Activated naive CD4-positive, alpha-beta T cell treated with anti-CD3 and anti-CD28 coated beads, Interleukin-2, amount 10 ng/mL, durations not matched to agents 7 days and 5 days (primary cell): ENCODE measurements at places on chromosomes 2 and 18.

- DNase-seq = no peak
Observed at GRCh38 chr2:8392098-8392866, 289.6 kb upstream of the ID2 start.

- DNase-seq = no peak
Observed at GRCh38 chr2:39689272-39689841, 23.6 kb downstream of the TMEM178A start.

DNA sequence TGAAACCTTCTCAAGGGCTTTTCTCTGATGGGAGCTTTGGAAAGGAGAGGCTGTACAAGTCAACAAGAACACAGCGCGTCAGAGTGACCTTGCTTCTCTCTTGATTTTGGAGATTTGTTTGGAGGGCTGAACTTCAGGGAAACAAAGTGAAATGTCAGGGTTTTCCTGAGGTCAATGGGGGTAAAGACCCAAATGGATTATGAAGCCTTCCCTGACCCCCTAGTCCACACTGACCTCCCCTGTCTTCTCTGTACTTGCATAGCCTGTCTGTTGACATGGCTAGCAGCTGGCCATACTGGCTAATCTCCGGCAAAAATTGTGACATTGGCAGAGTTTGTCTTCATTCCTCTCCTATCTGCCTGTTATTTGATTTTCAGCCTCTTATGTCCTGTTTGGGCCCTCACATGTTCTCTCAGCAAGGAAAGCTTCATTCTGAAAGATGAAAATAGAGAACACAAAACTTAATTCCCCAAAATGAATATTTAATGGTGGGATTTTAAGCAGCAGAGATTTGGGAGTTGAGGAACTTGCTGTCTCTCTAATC is 149.3 kb upstream of the HAAO start:
- no peak for DNase-seq

DNA sequence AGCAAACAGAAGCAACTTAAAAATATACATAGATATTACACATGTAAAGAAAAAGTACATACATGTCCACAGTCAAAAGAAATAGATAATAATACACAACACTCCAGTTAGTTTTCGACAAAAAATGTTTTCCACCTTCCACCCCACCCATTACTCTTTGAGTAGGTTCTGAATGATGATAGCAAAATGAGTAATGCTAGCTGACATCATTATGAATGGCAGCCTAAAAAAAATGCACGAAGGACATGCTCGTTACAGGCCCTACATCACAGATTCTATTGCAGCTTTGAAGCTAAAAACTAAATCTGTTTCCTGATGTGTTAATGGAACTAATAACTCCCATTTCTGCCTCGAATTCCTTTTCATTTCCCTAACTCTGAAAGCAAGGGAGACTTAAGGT is 578.7 kb upstream of the NETO1 start:
- no peak for DNase-seq

GRCh38 chr18:64202210-64202836 is 53.4 kb upstream of the LINC00305 start:
- DNase-seq = no peak

DNA sequence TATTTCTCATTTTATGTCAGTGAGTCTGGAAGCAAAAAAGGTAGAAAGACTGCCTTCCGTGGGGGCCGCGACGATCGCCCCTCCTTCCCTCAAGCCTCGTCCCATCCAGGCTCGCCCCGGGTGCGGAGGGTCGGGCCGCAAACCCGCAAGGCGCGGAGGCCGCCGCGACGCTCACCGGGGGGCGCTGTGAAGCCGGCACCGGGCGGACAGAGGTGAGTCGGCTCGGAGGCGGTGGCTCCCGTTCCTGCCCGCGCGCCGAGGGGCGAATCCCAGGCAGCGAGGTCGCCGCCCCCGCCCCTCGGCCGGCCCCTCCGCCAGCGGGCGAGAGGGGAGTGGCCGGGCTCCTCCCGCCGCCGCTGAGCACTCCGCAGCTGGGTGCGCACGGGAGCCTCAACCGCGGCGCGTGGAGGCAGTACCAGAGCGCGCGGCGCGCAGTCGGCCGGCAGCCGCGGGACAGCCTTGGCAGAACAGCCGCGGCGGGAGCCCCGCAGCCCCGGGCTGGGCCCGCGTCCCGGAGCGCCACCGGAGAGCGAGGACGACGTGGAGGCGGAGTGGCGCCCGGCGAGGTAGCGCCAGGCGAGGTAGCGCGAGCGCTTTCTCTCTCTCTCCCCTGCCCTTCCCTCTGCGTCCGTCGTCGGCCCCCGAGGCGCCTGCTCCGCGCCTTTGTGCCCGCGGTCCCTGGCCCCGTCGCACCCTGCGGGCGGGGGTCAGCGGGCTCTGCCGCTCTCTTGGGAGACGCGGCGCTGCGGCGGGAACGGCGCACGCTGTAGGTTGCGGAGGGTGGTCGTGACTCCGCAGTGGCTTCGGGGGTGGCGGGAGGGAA is at the start of gene MYO1B:
TSS of gene MYO1B (plus strand) at position 359 of the 823 bp plus-strand sequence. CDS start 31,492 bp downstream, outside the sequence.
- DNase-seq = peak; percentile 64

DNA sequence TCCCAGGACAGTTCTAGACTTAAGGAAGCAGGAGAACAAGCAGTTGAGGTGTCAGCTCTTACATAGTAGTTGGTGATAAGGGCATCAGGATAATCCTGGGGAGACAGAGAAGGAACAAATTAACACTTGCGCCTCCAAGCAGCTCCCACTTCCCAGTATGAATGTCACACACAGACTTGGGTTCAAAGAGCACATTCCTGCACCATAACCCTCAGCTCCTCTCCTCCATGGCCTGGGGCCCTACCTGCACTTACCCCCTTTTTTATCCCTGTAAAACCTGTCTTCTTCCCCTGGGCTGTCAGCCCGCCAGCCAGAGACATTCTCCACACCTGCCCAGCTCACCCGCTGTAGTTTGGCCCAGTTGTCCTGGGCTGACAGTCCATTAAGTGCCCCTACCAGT is 3.9 kb upstream of the UCN start:
- DNase-seq = no peak

GRCh38 chr2:237695201-237695780 is 67.9 kb downstream of the LRRFIP1 start:
- DNase-seq = peak; percentile 54

DNA sequence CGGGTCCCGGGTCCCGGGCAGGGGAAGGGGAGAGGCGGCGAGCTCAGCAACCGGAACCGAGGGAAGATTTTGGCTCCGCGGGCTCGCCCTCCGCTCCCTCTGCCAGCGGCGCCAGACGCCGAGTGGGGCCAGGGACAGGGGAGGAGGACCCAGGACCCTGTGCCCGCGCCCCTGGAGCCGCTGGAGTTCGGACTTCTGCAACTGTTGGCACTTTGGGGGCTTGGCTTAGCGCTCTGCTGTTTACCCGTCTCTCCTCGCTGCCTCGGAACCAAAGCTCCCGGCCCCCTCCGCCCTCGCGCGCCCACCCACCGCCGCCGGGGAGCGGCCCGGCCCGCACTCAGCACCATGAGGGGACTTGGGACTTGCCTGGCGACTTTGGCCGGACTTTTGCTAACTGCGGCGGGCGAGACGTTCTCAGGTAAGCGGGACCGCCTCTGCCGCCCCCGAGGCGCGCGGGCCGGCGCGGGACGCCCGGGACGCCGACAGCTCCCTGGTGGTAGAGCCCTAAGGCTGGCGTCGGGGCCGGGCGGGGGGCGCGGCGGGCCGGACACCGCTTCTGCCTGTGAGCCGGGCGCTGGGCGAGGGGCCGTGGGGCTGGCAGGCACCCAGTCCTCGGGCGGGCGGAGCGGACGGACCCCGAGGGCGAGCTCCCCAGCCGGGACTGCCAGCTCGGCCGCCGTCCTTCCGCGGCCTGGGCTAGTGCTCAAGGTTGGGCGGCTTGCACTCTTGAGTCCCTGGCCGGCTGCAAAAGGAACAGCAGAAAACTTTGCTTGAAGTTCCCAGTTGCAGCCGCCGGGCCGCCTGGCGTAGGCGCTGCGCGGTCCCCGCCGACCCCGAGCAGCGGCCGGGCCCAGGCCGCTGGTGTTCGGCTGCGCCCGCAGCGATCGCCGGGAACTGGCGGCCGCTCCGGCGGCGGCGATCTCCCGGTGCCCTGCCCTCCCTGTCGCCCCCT is 634 bp downstream of the PTPRM start:
- DNase-seq = peak; percentile 21

DNA sequence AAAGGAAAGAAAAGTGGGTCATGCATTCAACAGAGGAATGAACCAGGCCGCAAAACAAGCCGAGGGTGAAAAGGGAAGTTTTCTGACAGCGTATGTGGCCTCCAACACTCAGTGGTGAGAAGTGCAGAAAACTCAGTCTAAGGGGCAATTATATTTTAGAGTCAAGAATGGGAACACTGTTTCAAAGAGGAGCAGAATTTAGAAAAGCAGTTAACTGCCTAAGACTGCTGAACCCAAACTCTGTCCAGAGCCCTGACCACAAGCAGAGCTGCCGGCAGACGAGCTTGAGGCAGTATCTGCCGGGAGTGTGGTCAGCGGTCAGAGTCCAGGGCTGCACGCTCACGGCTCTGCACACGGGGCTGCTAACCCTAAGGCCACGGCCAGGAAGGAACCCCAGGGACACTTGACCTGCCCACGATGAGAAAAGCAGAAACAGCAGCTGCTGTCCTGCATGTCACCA is 347.0 kb upstream of the ID2 start:
- DNase-seq = no peak

GRCh38 chr2:98710734-98711133 is 20.2 kb downstream of the MGAT4A start:
- no peak for DNase-seq

GRCh38 chr18:36321658-36322407 is 24.3 kb downstream of the FHOD3 start:
- no peak for DNase-seq

DNA sequence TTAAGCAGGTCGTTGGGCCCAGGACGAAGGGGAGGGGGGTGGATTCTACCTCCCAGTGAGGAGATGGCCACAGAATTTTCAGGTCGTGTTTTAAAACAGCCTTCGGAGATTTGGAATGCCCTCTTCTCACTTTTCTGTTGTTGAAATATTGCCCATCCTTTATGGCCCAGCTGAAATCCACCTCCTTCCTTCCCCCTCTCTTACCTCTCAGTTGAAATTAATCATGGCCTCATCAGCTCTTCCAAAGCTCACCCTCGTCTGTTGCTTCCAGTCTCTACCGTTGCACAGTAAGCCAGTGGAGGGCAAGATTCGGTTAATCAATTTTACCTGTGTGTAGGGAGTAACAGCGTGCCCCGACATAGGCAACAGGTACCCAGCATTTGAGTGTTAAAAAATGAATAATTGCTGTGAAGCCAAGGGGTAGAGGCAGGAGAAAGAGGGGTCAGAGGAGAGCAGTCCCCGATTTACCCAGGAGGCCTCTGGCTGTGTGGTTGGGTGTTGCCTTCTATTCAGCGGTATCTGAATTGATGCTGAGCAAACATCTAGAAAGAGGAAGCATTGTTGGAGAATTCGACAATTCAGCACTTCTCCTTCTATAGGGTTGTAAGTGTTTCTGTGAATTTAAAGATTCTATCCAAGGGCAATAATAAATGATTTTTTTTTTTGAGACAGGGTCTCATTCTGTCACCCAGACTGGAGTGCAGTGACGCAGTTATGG is 8.6 kb upstream of the PDIA6 start:
- DNase-seq = no peak

GRCh38 chr18:10465174-10465939 is 10.9 kb downstream of the APCDD1 start:
- DNase-seq = no peak

GRCh38 chr2:127504552-127505430 is 21.5 kb downstream of the IWS1 start:
- no peak for DNase-seq

DNA sequence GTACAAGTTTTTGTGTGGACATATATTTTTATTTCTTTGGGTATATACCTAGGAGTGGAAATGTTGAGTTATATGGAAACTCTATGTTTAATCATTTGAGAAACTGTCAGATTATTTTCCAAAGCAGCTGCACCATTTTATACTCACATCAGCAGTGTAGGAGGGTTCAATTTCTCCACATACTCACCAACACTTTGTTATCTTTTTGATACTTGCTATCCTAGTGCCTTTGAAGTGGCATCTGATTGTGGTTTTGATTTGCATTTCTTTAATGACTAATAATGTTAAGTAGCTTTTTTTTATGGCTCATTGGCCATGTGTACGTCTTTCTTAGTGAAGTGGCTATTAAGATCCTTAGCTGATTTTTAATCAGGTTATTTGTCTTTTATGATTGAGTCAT is 64.7 kb upstream of the SLC8A1 start:
- no peak for DNase-seq

DNA sequence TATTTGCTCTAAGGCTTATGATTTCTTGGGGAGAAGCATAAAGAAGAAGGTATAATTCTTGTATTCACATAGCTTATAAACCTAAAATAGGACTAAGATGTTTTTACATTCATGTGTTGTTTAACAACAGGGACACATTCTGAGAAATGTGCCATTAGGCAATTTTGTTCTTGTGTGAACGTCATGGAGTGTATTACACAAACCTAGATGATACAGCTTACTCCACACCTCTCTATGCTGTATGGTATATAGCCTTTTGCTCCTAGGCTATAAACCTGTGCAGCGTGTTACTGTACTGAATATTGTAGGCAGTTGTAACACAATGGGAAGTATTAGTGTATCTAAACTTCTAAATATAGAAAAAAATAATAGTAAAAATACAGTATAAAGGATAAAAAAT is 92.1 kb downstream of the PHLPP1 start:
- no peak for DNase-seq

DNA sequence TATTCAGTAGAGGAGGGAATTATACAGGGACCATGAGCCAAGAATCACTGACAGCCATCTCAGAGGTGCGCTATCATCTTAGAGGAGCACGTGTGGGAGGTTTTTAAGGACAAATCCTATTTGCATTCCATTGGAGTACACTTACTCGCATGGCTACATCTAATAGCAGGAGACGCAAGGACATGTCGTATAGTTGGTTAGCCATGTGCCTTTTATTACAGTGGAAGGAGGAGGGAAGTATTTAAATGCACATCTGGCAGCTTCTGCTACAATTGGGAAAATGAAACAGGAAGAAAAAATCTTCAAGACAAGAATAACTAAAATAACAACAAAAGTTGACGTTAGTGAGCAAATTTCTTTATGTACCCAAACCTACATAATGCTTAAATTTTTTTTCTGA is 86.5 kb upstream of the UGP2 start:
- DNase-seq = no peak

GRCh38 chr2:689877-690510 is 12.8 kb upstream of the TMEM18 start:
- DNase-seq = no peak

- DNase-seq = no peak
Observed at GRCh38 chr2:207289295-207290018, 123.7 kb upstream of the KLF7 start.

- DNase-seq = no peak
Observed at GRCh38 chr2:8999102-8999446, 4.4 kb downstream of the MBOAT2 start.

- no peak for DNase-seq
Observed at GRCh38 chr18:12474146-12474545, 66.4 kb downstream of the PRELID3A start.
